ENCODE measurements at places on chromosomes 6 and 20.

DNA sequence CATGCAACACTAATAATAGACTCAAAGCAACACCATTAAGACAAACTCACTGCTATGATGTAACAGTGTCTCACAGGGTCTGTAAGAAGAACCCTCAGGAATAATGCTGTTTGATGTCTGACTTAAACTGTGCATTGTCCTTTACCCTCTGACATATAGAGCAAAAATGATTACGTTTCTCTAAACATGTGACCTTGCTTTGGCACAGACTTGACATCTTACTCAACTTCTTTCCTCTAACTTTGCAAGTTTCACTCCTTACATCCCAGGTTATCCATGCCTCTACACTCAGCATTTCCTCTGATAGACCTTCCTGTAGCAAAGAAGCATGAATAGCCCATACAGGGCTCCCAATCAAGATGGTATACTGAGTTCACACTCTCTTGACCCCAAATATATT lies 252.7 kb downstream of the UST start:
- DNase-seq: no peak

DNA sequence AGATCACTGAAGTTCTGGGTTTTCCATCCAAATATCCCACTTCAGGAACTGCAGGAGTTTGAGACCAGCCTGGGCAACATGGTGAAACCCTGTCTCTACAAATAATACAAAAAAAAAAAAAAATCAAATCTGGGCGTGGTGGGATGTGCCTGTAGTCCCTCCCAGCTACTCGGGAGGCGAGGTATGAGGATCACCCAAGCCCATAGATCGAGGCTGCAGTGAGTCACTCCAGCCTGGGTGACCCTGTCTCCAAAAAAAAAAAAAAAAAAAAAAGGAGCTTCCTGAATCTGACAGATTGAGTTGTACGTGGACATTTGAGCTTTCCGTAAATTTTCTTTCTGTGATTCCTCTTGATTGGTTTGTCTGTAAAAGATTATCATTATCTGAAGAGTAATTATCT lies 55.6 kb downstream of the TULP4 start:
- DNase-seq: no peak

DNA sequence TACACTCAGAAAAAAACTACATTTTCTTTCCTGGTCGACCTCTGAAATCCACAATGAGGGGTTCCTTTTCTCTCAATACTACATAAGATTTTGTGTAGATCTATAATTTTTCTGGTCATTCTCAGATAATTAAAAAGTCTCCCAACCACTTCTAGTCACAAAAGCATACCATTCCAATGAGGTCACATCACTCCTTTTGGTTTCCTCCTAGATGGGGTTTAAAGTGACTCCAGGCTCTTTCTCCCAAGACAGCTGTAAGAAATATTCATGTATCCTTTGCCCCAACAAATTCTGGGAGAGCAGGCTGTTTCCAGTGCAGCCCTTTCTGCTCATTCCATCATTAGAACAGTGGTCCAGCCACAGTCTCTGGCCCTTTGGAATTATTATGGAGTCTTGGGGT lies 43.1 kb upstream of the BEND6 start:
- no peak for DNase-seq

- DNase-seq: no peak
Measured at GRCh38 chr6:408599-409102, 17.1 kb downstream of the IRF4 start.

GRCh38 chr6:113733381-113733780 lies 123.8 kb upstream of the MARCKS start:
- no peak for DNase-seq

- no peak for DNase-seq
Measured at GRCh38 chr20:17955302-17955701, 13.3 kb downstream of the SNX5 start.

DNA sequence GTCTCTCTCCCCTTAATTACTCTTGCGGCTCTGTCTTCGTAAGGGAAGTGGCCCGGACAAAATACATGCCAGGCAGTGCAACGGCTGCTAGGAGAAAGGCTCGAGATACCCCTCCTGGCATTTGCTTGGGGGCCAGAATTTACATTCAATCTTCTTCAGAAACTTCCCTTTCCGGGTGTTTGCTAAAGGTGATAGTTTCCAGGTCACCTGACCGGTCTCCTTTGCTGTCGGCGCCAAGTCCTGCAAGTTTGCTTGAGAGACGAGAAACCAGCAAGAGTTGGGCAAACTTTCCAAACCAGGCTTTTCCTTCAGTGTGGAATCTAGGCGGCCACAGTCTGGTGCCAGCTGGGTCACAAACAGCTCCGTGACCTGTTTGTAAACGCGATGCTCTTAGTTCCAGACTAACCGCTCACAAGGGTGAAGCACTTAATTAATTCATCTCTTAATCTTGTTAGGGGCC lies 563 bp upstream of the SRSF3 start:
- peak; percentile 18 for DNase-seq

DNA sequence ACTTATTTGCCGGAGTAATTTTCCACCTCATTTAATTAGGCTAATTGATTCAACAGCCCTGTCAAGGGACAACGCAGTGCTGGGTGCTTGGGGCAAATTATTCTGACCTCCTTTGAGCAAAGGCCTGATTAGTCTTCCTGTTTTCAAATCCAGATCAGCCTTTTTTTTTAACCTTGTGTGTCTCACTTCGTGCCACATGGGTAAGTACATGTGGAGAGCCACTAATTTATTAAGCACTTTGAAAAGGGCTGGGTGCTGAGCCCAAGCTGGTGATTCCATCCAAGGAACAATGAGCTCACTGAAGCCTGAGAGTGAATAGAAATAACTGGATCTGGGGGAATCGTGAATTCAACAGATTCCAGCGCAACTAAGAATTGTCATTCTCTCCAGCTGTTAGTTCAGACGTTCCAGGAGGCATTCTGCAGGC lies 229.3 kb downstream of the CLIC5 start:
- DNase-seq: no peak

GRCh38 chr20:48358176-48359054 lies 469.4 kb downstream of the PREX1 start:
- DNase-seq: no peak

DNA sequence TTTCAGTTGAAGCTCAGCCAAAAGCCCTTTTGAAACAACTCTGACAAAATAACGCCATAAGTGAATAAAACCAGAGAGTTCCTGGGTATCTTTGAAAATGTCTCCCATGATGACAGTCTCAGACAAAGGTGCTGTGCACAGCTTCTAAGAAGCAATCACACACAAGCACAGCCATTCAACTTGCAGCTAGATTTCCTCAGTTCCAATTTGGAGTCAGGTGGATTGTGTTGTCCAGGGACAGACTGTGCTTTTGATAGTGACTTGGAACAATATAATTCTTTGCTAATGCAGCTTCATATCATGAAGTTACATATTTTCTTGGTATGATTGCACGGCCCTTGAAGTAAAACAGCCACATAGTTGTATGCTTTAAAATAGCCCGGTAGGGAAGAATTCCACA lies 105.6 kb downstream of the FARS2 start:
- no peak for DNase-seq

DNA sequence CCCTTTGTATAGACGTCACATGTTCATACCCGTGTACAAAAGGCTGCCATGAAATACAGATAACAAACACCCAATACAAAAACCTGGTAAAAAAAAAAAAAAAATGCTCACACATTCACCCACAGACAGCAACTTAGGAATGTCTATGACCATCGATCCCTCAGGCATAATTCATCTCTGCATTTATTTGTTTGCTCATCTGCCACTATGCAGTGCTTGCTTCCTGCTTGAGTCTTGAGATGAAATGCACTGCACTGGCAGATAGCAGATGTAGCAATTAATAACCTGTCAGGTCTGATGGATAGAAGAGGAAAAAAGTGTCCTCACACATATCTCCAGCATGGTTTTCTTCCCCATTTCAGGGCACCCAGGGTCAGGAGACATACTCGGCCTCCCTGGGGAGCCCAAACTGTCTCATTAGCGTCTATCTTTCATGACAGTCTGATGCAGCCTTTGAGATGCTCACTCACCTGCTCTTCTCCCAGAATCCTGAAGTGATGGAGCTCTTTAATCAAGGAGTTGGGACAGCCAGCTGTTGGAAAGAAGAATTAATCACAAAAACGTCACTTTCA lies 295.1 kb upstream of the AGPAT4 start:
- no peak for DNase-seq

DNA sequence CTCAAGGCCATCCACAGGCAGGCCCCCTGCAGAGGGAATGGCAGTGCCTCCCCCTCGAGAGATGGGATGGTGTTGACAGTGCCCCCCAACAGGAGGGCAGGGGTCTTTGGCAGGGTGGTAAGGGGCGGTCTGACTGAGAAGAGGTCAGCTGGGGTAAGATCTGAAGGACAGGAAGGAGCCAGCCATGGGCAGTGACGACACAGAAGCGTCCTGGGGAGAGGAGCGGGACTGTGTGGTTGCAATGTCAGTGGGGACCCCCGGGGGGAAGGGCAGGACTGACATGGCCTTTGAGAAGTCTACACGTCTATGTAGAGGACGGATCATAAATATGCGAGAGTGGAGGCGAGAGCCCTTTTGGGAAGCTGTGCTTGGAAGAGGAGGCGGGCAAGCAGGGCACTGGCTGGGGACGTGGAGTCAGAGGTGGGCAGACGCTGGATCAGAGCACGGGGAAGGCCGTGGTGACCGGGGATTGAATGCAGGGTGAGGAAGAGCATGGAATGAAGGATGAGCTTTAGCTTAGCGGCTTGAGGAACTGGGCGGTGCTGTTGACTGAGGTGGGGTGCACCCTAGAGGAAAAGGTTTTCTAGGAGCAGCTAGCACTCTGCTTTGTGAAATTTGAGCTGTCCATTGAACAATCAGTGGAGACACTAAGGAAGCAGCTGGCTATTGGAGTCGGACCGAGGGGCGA lies 82.5 kb upstream of the AGPAT4 start:
- DNase-seq: no peak

DNA sequence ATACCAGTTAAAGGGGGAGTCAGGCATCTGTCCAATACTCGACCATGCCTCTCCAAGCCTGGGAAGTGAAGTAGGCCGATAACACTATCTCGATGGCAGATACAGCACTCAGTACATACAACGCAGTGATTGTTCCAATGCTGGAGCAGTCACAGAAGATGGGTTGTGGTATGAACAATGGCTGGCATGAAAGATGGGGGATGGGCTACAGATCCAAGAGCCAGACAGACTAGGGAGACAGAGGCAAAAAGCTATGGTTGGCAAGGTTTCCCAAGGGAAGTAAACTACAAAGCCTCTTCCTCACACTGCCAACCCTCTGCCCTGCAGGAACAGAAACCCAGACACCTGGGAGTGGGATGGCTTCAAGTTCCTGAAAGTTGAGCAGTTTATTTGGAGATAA lies 19.2 kb downstream of the FKBP1A start:
- DNase-seq: no peak

DNA sequence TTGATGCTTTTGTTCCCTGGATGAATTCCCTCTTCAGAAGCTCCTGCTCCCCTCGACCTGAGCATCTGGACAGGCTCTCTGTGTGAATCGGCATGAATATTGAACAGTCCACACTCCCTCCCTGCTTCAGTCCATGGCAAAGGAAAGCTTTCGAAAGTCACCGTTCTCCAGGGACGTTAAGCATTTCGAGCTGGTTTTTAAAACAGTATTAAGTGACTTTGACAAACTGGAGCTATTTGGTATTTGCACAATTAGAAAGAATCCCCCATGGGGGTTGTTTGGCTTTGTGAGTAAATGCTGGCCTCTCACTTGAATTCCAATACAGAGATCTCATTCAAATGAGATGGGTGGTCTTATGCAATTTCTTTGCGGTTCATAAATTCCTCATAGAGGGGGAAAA lies 85.3 kb upstream of the TIAM2 start:
- DNase-seq: no peak

DNA sequence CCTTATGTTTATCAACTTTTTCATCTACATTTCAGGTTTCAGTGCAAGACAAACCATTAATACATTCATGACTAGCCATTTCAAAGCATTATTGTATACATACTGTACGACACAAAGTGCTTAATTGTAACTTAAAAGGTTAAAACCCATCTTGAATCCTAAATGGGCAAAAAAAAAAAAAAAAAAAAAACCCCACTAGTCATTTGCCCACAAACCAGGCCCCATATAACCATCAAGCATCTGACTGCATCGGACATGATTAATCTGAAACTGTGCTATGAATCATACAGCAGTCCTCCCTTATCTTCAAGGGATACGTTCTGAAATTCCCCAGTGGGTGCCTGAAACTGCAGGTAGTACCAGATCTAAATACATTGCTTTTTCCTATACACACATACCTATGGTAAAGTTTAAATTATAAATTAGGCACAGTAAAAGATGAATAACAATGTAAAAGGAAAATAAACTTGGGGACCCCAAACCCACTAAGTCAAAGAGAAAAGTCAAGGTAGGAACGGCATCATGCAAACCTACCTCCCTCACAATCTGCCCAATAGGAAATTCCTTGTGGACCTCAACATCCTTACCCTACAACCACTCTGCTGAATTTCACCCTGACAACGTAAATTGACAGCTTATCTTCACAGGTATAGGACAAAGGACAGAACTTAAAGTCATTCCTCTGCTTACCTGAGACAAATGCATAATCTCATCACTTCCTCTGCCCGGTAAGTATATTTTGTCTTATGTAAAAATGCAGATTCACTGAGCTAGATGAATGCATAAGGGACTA lies 14.3 kb downstream of the B4GALT5 start:
- DNase-seq: no peak

GRCh38 chr20:37928996-37929682 lies 26.2 kb downstream of the VSTM2L start:
- no peak for DNase-seq

DNA sequence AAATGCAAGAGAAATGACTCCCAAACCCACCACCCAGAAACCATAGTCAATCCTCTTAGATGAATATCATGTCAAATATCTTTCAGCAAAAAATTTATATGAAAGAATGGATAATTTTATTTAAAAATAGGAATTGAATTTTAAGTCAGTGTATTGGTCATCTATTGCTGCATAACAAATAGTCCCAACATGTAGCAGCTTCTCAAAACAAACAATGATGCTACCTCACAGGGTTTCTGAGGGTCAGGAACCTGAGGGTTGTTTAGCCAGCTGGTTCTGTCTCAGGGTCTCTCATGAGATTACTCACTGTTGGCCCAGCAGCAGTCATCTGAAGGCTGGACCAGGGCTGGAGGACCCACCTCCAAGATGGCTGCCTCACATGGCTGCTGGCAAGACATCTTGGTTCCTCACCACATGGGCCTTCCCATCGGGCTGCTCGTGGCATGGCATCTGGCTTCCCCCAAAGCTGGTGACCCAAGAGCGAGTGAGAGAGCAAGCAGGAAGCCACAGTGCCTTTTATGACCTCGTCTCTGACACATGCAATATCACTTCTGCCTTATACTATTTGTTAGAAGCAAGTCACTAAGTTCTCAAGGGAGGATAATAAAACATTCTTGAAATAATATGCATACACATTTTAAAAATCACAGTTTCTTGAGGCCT lies 36.3 kb downstream of the BANF2 start:
- no peak for DNase-seq

GRCh38 chr20:36319356-36320260 lies 13.5 kb downstream of the DLGAP4 start:
- DNase-seq: no peak

- no peak for DNase-seq
Measured at GRCh38 chr20:62787866-62788265, 8.4 kb upstream of the MRGBP start.
